SW480 (cell line): ENCODE measurements at places on chromosomes 1 and 21.

DNA sequence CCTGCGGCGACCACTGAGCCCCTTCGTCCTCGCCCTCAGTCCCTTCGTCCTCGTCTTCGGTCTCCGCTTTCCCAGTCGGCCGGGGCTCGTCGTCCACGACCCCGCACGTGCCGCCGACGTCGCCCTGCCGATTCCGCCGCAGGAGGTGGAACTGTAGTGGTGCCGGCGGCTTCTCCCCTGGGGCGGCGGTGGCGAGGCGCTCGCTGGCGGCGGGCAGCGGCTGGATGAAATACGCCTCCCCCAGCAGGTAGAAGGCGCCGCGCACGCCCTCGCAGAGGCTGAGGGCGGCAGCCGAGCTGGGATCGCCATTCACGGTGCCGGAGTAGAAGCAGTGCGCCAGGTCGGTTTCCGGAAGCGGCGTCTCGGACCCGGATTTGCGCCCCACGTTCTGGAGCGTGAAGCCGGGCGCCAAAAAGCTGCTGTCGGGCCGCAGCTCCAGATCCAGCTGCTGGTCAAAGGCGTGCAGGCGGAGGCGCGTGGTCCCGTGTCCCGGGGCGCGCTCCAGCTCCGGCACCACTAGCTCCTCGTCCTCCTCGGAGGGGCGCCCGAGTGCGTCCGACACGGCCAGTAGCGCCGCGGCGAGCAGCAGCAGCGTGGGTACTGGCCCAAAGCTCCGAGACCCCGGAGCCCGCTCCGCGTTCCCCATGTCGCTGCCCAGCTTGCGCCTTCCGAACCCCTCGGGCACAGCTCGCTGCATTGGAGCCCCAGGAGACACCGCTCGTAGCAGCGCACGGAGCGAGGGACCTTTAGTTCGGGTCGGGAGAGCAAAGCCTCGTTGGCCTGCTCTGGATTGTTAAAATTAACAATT is 747 bp downstream of the ADAMTS1 start:
- no peak for DNase-seq

GRCh38 chr1:6197746-6198427 is 1.5 kb downstream of the RPL22 start:
- no peak for DNase-seq

- peak; percentile 15 for DNase-seq
Observed at GRCh38 chr1:33327587-33328325, 6.9 kb upstream of the A3GALT2 start.

DNA sequence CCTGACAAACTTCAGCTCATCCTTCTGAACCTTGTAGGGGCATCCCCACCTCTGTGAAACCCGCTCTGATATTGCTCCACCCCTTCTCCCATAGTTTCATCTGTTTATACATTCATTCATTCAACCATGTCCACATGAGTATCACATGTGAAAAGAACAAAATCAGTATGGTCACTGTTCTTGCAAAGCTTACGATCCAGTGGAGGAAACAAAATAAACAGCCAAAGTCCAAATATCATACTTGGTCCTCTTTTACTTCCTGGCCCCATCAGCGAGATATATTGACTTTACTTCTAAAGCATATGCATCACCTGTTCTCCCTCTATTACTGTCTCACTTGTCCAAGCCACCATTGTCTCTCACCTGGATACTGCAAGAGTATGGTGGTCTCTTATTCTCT is 35.6 kb downstream of the C8A start:
- no peak for DNase-seq

DNA sequence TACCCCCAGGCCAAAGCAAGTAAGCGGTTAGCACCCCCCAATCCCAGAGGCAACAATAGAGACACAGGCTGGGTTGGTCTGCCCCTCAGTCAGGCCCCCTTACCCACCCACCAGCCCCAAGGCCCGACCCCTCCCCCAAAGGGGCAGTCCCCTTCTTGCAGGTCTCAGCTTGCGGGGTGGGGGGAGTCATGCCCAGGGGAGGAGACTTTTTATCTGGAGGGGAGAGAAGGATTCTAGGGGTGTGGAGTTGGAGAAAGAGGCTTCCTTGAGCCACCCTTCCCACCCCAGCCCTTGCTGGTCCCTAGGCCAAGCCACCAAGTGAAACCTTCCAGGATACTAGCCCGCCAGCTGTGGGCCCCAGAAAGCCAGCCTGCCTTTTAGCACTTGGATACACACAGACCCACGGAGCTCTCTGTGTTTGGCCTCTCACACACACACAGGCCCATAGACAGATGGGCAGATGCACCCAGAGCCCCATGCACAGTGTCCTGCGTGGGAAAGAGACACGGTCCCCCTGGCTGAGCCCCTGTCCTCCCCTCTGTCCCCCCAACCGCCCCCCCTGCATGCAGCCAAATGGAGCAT is 7.1 kb downstream of the TMEM54 start:
- no peak for DNase-seq

- DNase-seq: no peak
Observed at GRCh38 chr1:220484135-220484534, 43.8 kb upstream of the MARK1 start.

- no peak for DNase-seq
Observed at GRCh38 chr1:220160027-220160426, 66.1 kb downstream of the IARS2 start.

DNA sequence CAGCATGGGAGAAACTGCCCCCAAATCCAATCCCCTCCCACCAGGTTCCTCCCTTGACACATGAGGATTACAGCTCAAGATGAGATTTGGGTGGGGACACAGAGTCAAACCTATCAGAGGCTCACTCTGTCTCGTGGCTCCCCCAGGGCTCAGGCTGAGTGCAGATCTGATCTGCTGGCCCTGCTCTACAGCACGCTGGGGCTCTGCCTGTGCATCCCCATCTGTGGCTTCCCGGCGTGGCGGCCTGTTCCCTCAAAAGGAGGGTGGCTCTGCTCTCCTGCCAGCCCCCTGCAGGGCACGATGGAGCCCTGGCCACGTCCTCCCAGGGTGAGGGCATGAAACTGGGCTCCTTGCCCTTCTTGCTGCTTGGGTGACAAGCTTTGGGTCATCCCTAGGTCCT is 19.8 kb upstream of the SMYD3 start:
- no peak for DNase-seq

DNA sequence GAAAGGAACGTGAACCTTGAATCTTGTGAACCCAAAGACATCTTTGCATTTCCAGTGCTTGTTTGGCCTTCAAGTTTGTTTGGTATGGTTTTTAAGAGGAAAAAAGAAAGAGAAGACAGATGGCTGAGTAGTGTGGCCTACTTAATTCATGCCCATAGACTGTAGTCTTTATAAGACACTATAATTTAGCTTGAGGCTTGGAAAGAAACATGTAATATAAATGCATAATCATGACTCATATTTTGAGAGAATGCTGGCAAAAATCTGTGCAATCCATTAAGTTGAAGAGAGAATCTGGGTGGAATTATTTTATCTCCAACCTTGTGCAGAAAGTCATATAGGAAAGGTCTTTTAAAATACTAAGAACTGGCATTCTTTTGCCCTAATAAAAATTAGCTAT is 179.3 kb downstream of the SIPA1L2 start:
- no peak for DNase-seq

DNA sequence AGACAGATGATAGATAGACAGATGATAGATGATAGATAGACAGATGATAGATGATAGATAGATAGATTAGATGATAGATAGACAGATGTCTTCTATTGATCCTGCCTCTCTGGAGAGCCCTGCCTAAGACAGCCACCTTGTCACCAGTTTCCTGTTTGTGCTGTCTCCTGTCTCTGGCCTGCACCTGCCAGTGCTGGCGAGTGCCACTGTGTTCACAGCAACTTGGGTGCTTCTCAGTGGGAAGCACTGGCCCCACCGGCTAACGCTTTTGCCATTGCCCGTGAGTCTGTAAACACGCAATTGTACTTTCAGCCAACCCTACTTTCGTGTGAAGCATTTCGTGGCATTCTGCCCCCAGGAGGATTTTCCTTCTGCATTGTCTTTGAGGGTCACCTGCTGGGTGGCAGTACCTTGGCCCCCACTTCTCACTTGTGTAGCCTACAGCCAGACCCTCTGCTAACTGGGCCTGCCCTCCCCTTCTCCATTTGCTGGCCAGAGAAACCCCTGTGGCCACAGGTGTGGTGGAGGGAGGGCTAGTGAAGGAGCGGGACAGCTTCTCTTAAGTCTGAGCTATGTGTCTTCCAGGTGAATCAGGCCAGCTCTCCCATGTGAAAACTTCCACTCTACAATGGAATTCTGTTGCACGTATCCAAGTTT is 23.4 kb upstream of the PDE9A start:
- no peak for DNase-seq

GRCh38 chr21:16309250-16309971 is 579.6 kb downstream of the USP25 start:
- DNase-seq: no peak
